SK-N-MC (cell line): ENCODE measurements at places on chromosomes 7 and 10.

GRCh38 chr10:49602380-49603023 lies 7.6 kb upstream of the SLC18A3 start:
- no peak for DNase-seq

GRCh38 chr10:97378933-97379921 lies 21.9 kb downstream of the RRP12 start:
- DNase-seq: no peak

- DNase-seq: no peak
Observed at GRCh38 chr10:101018600-101019439, 12.1 kb downstream of the PDZD7 start.

DNA sequence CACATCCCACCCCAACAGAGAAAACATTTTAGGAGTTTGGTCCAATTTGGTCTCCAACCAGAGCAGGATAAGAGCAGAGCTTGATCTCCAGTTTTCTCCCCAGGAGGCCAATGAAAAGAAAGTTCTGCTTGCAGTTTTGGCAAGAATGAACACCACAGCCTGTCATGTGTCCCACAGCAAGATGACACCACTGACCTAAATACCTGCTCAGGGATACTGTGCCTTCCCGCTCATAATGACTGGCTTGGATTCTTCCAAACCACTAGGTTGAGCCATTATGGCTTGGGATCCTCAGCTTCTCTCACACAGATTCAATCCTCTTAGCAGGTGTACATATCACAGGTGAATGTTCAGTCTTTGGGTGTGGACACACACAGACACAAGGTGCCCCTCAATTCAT lies 53.3 kb downstream of the C10orf90 start:
- DNase-seq: no peak

GRCh38 chr7:70178211-70178610 lies 579.9 kb downstream of the AUTS2 start:
- DNase-seq: no peak
